ENCODE measurements at places on chromosomes 7 and 10. TPM values are rescaled to one million over a fixed set of nuclear protein-coding genes. Genes with fewer than 3 reads are reported as not detected.

NPY gene
- total RNA-seq, result not detected

SPDYE8 gene
- not detected for total RNA-seq

PAX4 gene
- not detected for total RNA-seq

TBX20 gene
- total RNA-seq, result not detected

ACHE gene
- total RNA-seq, result 11.3 TPM

WNT8B gene
- not detected for total RNA-seq

AMZ1 gene
- under 0.01 TPM for total RNA-seq

All from bladder microvascular endothelial cell (primary cell).